ENCODE measurements at places on chromosomes 7 and 10. TPM values are rescaled to one million over a fixed set of nuclear protein-coding genes. Genes with fewer than 3 reads are reported as not detected.

PCLO gene
- not detected for total RNA-seq

GRCh38 chr10:23606456-23606855, 167.6 kb downstream of the OTUD1 start:
- no peaks in the 10 kb centered on the region for H3K36me3 ChIP-seq
- H3K4me1 ChIP-seq: no peaks in the 10 kb centered on the region
- no peak for DNase-seq
- H3K27me3 ChIP-seq: no peaks in the 10 kb centered on the region

GRCh38 chr7:138358850-138359341, 101.2 kb upstream of the TRIM24 start:
- H3K36me3 ChIP-seq: no peaks in the 10 kb centered on the region
- no peaks in the 10 kb centered on the region for H3K27me3 ChIP-seq
- H3K4me3 ChIP-seq: no peak overlapping the region
- H3K4me1 ChIP-seq: no peaks in the 10 kb centered on the region

- no peak overlapping the region for H3K27ac ChIP-seq
- H3K27me3 ChIP-seq: no peaks in the 10 kb centered on the region
- no peak overlapping the region for H3K4me3 ChIP-seq
- DNase-seq: no peak
- no peaks in the 10 kb centered on the region for H3K4me1 ChIP-seq
Observed at GRCh38 chr10:91996266-91996665, 72.7 kb downstream of the BTAF1 start.

IL6 gene
- 0.72 TPM for total RNA-seq

- H3K4me3 ChIP-seq: no peak overlapping the region
- no peaks in the 10 kb centered on the region for H3K36me3 ChIP-seq
- no peaks in the 10 kb centered on the region for H3K4me1 ChIP-seq
- no peak overlapping the region for H3K27ac ChIP-seq
- DNase-seq: no peak
Observed at GRCh38 chr7:43076606-43077005, 35.8 kb upstream of the HECW1 start.
